ENCODE measurements at places on chromosomes 7 and 10.
A peak's percentile ranks its signal among the peaks of the same experiment; 100 is the strongest.

DNA sequence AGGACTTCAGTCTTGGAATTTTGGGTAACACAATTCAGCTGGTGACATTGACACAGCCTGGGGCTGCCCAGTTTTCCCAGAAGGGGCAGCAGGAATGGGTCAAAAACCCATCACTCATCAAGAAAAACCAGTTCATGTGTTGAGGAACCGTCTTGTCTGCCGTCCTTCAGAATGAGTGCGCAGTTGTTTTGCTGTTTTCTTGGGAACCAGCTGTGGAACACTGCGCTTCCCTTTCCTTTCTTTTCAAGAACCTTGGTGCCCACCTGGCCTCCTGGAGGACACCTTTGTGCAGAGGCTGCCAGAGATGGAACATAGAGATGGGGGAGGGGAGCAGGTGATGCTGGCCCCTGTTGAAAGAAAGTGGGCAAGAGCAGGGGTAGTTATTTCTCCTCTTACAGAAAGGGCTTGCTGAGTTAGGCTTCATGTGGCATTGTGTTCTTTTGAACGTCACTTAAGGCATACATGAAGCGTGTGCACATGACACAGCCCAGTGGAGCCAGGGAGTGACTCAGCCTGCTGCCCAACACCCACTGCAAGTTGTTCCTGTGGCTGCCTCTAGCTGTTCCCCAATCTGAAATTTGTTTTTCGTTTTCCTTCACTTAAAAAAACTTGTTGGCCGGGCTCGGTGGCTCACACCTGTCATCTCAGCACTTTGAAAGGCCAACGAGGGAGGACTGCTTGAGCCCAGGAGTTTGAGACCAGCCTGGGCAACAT lies 87.4 kb upstream of the TNS3 start:
- no peaks in the 10 kb centered on the region for H3K4me1 ChIP-seq
- no peak overlapping the region for H3K27ac ChIP-seq
- no peak for DNase-seq
- no peaks in the 10 kb centered on the region for H3K27me3 ChIP-seq
- H3K4me3 ChIP-seq = no peak overlapping the region

DNA sequence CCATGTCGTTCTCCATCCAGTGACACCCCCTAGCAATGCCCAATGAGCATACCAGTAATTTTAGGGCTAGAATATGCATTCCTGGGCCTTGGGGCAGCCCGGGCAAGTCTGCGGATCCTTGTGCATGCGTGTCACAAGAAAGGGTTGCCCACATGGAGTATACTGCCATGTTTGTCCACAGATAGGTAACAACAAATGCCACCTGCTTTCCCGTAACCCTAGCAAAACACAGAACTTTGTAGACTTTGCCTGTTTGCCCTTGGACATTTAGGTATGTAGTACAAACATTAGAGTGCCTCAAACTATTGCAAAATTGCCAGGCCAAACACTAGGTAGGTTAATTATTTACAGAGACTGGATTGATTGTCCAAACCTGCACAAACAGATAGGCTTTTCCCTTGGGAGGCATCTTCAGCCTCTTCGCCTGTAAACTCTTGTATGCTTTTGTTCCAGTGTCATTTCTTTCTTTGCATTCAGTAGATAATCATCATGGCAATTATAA lies 117.0 kb downstream of the ADCY1 start:
- no peaks in the 10 kb centered on the region for H3K4me1 ChIP-seq
- no peak overlapping the region for H3K27ac ChIP-seq
- no peaks in the 10 kb centered on the region for H3K36me3 ChIP-seq
- H3K4me3 ChIP-seq = no peak overlapping the region
- DNase-seq = no peak

GRCh38 chr7:157784979-157785441 lies 448.2 kb downstream of the DNAJB6 start:
- no peak for DNase-seq
- no peak overlapping the region for H3K27ac ChIP-seq
- no peaks in the 10 kb centered on the region for H3K36me3 ChIP-seq
- H3K27me3 ChIP-seq = peaks cover 37% of the 10 kb centered on the region
- no peaks in the 10 kb centered on the region for H3K4me1 ChIP-seq

DNA sequence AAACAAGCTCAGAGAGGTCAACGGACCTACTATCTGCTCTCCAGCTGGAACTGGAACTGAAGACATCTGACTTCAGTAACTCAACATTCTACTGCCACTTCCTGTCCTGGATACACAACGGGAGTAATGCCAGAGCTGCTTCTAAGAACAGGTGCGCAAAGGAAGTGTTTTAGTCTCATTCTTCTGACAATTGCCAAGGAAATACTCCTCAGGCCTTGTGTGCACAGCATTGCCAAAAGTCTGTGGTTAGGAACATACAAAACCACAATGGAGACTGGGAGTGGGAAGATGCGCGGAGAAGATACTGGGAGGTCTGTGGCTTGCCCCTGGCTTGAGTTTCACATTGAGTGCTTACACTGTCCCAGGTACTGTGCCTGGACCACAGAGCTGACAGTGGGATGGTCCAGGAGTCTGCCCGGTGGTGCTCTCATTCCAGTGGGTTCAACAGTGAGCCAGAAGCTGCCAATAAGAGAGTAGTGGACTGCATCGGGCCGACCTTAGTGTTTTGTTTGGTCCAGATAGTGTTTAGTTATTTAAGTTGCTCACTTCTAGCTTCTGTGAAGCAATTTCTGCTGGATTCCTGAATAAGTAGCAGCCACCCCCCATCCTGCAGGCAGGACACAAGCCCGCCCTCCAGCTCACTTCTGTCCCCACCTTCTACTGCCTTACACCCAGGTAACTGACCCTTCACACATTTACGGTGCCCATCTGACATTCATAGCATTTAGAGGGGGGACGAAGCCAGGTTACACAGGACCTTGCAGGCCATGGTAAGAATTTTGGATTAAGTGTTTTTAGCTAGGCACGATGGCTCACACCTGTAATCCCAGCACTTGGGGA lies 10.3 kb downstream of the TBL2 start:
- H3K27ac ChIP-seq = peak overlapping the region; percentile 41
- no peaks in the 10 kb centered on the region for H3K27me3 ChIP-seq
- peaks cover 26% of the 10 kb centered on the region for H3K36me3 ChIP-seq
- no peak overlapping the region for H3K4me3 ChIP-seq
- DNase-seq = no peak
- H3K4me1 ChIP-seq = peaks cover 23% of the 10 kb centered on the region

- H3K27ac ChIP-seq = no peak overlapping the region
- peaks cover 6% of the 10 kb centered on the region for H3K27me3 ChIP-seq
- no peak overlapping the region for H3K4me3 ChIP-seq
- no peak for DNase-seq
- H3K36me3 ChIP-seq = peaks cover 3% of the 10 kb centered on the region
- H3K4me1 ChIP-seq = peaks cover 6% of the 10 kb centered on the region
Observed at GRCh38 chr10:32148864-32149251, 92.6 kb upstream of the KIF5B start.

- no peaks in the 10 kb centered on the region for H3K36me3 ChIP-seq
- peaks cover 7% of the 10 kb centered on the region for H3K27me3 ChIP-seq
- H3K4me3 ChIP-seq = no peak overlapping the region
- no peak overlapping the region for H3K27ac ChIP-seq
Observed at GRCh38 chr10:86244297-86245014, 122.1 kb downstream of the GRID1 start.

DNA sequence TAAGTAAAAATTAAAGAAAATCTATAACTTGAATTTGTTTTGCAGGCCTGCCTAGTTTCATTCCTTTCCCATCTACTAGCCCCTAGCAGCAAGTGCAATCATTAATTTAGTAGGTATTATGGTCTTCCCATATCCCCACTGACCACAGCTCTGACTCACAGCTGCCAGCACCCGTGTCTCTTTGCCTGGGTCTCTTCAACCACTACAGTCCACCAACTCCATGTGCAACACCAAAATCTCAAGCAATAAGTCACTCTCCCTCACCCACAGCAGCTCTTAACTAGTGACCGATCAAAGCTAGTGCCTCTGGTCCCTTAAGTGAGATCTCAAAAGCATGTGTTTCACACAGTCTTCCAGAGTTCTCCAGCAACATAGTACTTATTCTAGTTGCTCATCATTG lies 26.0 kb upstream of the THSD7A start:
- no peak overlapping the region for H3K4me3 ChIP-seq
- DNase-seq = no peak
- no peaks in the 10 kb centered on the region for H3K4me1 ChIP-seq
- H3K27ac ChIP-seq = no peak overlapping the region

- H3K27me3 ChIP-seq = peaks cover 13% of the 10 kb centered on the region
- no peak overlapping the region for H3K4me3 ChIP-seq
- no peak for DNase-seq
- no peaks in the 10 kb centered on the region for H3K4me1 ChIP-seq
- no peak overlapping the region for H3K27ac ChIP-seq
Observed at GRCh38 chr10:21399392-21400035, 126.0 kb downstream of the SKIDA1 start.

GRCh38 chr10:22737587-22737986 lies 23.2 kb upstream of the PIP4K2A start:
- no peak for DNase-seq
- no peak overlapping the region for H3K27ac ChIP-seq
- H3K4me3 ChIP-seq = no peak overlapping the region
- peaks cover 4% of the 10 kb centered on the region for H3K27me3 ChIP-seq

DNA sequence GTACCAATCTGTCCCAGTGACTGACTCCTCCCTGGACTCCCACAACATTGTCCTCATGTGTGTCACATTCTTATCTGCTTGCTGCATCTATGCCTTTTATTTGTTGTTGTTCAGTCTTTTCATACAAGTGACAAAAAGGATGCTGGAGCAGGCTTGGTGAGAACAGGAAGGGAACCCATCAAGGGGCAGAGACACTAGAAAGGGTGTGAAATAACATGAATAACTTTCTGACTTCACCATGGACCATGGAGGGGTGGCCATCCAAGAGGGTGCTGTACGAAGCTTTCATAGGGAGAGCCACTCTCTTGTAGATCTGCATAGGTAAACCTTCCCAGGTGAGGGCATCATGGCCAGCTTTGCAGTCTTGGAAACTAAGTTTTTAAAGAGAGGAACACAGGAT lies 14.5 kb downstream of the GIMAP8 start:
- H3K4me3 ChIP-seq = peak overlapping the region; percentile 18
- peaks cover 81% of the 10 kb centered on the region for H3K4me1 ChIP-seq
- no peak for DNase-seq
- peak overlapping the region; percentile 66 for H3K27ac ChIP-seq

GRCh38 chr10:74799721-74800221 lies 26.6 kb upstream of the KAT6B start:
- no peak for DNase-seq
- H3K27ac ChIP-seq = no peak overlapping the region
- H3K27me3 ChIP-seq = no peaks in the 10 kb centered on the region

GRCh38 chr7:37537439-37537838 lies 88.8 kb upstream of the ELMO1 start:
- no peak overlapping the region for H3K27ac ChIP-seq
- no peak overlapping the region for H3K4me3 ChIP-seq
- peaks cover 28% of the 10 kb centered on the region for H3K27me3 ChIP-seq
- DNase-seq = no peak
- no peaks in the 10 kb centered on the region for H3K36me3 ChIP-seq

DNA sequence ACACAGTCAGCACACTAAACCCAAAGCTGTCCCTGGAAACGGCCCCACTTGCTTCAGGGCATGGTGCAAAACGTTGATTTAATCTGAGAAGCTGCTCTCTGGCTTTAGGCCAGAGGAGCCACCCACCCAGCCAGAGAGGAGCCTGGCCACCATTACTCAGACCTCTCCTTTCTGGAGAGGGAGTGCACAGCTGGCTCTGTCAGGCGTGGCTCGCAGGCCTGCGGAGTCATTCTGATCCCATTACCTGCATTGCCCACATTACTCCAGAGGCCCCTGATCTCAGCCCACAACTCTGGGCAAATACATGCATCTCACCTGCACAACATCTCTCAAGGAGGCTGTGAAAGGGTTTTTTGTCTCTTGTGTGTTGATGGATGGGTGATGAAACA lies 370.0 kb upstream of the IGFBP3 start:
- H3K4me1 ChIP-seq = no peaks in the 10 kb centered on the region
- H3K27me3 ChIP-seq = no peaks in the 10 kb centered on the region
- H3K36me3 ChIP-seq = no peaks in the 10 kb centered on the region
- no peak for DNase-seq

- no peak for DNase-seq
- H3K4me3 ChIP-seq = no peak overlapping the region
- no peaks in the 10 kb centered on the region for H3K4me1 ChIP-seq
- no peaks in the 10 kb centered on the region for H3K27me3 ChIP-seq
Observed at GRCh38 chr10:126674741-126675515, 4.4 kb upstream of the C10orf90 start.

DNA sequence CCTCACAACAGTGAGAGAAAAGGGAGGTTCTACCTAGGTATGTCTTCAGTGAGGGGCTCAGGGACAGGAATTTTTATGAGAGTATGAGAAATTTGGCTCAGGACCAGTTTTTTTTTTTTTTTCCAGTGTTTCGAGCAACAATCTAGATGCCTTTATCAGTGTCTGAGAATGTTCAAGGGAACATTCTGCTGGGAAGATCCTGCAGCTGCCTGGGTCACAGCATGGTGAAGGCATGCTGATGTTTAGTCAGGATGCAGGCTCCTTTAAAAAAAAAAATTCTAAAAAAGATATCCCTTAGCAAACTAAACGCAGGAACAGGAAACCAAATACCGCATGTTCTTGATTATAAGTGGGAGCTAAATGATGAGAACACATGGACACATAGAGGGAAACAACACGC lies 31.0 kb downstream of the SBDS start:
- H3K4me3 ChIP-seq = no peak overlapping the region
- no peak overlapping the region for H3K27ac ChIP-seq
- no peak for DNase-seq
- H3K4me1 ChIP-seq = no peaks in the 10 kb centered on the region
- H3K27me3 ChIP-seq = no peaks in the 10 kb centered on the region
- H3K36me3 ChIP-seq = peaks cover 5% of the 10 kb centered on the region

- no peaks in the 10 kb centered on the region for H3K4me1 ChIP-seq
- H3K27me3 ChIP-seq = no peaks in the 10 kb centered on the region
- no peaks in the 10 kb centered on the region for H3K36me3 ChIP-seq
- H3K4me3 ChIP-seq = no peak overlapping the region
- H3K27ac ChIP-seq = no peak overlapping the region
Observed at GRCh38 chr10:75982611-75983369, 551.4 kb downstream of the LRMDA start.

- peak overlapping the region; percentile 49 for H3K27ac ChIP-seq
- no peak for DNase-seq
- peaks cover 8% of the 10 kb centered on the region for H3K4me1 ChIP-seq
- H3K4me3 ChIP-seq = no peak overlapping the region
- no peaks in the 10 kb centered on the region for H3K27me3 ChIP-seq
- peaks cover 19% of the 10 kb centered on the region for H3K36me3 ChIP-seq
Observed at GRCh38 chr10:26739071-26739631, 41.6 kb downstream of the PDSS1 start.

DNA sequence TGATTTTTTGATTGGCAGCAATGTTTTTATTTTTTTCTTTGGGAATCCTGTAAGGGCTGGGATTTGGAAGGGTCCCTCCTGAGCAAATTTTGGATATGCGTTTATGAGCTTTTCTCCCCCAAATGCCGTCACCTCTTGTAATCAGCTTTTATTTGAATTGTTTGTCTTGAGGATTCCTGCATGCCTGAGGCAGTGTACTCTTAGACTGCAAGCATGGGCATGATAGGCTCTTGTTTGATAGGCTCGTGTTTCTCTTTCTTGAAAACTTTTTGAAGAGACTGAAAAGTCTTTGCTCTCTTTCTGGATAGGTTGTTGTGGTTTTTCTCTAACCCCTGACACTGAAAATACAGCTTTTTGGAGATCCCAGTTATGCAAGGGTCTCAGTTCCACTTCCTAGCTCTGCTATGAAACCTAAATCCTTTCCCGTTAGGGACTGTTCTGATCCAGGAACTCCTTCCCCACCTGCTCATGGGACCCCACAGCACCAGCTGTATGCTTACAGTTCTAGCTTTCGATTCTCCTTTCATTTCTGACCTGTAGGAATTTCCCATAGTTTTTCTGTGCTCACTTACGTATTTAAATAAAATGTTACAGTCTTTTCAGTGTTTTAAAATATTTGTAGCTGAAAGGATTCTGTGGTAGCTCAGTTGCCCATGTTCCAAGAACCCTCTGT lies 17.2 kb downstream of the TSPAN13 start:
- DNase-seq = no peak
- no peak overlapping the region for H3K27ac ChIP-seq
- H3K4me1 ChIP-seq = no peaks in the 10 kb centered on the region
- H3K36me3 ChIP-seq = no peaks in the 10 kb centered on the region
- H3K27me3 ChIP-seq = peaks cover 13% of the 10 kb centered on the region
